ENCODE measurements at places on chromosomes 6 and 20.

- no peak for DNase-seq
Measured at GRCh38 chr6:98669371-98669770, 165.0 kb upstream of the POU3F2 start.

DNA sequence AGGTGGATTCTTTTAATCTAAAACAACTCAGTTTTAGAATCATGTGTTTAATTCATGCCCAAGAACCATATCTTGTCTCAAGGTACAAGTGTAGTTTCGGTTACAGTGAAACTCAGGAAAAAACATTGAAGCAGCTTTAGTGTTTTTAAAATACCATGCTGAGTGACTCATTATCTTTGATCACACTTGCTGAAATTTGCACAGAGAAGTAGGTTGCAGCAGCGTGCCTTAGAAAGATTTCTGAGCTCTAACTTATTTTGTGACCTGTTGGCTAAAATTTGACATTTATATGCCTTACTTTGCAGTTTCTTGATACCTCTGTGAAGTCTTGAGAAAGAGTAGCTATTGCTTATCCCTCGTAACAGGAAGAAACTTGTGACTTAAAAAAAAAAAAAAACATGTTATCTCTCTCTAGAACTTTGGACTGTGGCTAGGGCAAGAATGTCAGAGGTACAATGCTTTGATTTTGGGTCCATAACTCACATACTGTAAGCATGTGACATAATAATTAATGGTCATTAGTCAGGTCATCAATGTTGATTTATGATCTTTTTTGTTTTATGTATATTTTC, 34.5 kb upstream of the FUCA2 start:
- DNase-seq: no peak

GRCh38 chr6:47737406-47737805, 39.0 kb downstream of the ADGRF4 start:
- no peak for DNase-seq

GRCh38 chr20:57188576-57189079, 77.8 kb downstream of the BMP7 start:
- DNase-seq: no peak

DNA sequence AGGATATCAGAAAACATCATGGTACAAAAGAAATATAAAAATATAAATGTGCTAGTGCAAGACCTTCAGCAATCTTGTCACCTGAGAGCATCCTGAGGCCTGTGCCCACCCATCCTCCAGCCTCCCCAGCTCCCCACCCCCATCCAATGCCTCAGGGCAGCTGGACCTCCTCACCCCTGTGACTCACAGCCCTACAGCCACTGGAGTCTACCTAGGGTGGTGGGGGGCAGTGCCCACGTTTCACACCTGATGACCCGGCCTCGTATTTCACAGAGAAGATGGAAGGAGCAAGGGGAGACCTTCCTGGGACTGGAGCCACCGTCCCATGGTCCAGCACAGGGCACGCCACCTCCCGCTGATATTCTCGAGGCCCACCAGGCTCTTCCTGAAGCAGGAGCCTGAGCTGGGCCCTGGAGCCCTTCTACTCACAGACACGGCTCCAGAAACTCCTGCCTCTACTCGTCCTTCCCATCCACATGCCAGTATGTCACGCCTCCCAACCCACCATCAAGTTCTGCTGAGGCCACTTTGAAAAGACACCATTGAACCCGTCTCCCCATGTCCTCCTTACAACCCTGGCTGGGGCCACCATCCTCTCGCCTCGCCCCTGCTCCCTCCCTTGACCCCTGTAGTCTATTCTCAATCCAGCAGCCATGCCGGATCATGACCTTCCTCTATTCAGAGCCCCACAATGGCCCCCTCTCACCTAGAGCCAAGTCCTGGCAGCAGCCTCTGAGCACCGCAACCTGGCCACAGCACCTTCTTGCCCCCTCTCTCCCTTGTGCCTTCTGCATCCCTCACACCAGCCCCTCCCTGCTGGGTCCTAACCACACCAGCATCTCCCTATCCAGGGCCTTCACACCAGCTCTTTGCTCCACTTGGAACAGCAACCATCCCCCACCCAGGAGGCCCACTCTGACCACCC, 13.3 kb downstream of the APMAP start:
- DNase-seq: no peak
